ENCODE measurements at places on chromosomes 7 and 10.

DNA sequence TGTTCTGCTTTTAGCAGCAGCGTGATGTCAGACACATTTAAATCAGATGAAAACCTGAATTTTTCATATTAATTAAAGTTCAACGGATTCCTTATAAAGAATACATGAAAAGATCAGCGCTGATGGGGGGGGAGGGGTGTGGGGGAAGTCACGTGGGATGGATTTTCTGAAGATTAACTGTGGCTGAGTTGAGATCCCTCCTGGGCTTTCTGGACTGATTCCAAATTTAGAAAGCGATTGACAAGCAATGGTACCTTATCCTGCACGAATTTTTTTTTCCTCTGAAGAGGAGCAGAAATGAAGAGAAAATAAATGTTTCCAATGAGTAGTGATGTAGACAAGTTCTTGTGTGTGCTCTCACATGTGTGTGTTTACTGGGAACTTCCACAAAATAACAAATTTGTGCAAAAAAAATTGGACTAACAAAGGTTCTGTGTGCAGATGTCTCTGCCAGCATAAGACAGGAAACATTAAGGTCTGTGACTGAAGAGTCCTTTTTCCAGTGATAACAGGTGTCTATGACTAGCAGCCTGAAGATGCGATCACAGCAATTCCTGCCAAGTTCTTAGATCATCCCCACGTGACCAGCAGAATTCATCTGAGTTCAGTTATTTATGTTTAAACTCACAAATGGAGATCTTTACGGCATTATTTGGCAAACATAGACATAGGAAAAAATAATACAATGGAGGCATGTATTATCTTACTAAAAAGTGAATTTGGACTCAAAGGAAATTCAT, 585.2 kb upstream of the CELF2 start:
- no peak overlapping the region for H3K27ac ChIP-seq
- DNase-seq: no peak
- no peaks in the 10 kb centered on the region for H3K4me1 ChIP-seq
- H3K27me3 ChIP-seq: no peaks in the 10 kb centered on the region

- H3K4me1 ChIP-seq: no peaks in the 10 kb centered on the region
- no peak for DNase-seq
Observed at GRCh38 chr7:14828053-14828452, 74.5 kb downstream of the DGKB start.

GRCh38 chr7:45923818-45924217, 2.7 kb upstream of the IGFBP3 start:
- H3K4me3 ChIP-seq: no peak overlapping the region
- H3K4me1 ChIP-seq: peaks cover 37% of the 10 kb centered on the region
- no peak overlapping the region for H3K27ac ChIP-seq
- H3K27me3 ChIP-seq: peaks cover 49% of the 10 kb centered on the region
- DNase-seq: no peak

GRCh38 chr7:3301831-3302618, 973 bp downstream of the SDK1 start:
- peaks cover 63% of the 10 kb centered on the region for H3K27me3 ChIP-seq
- DNase-seq: no peak
- H3K4me3 ChIP-seq: peak overlapping the region; percentile 63
- H3K27ac ChIP-seq: no peak overlapping the region
- H3K36me3 ChIP-seq: no peaks in the 10 kb centered on the region

DNA sequence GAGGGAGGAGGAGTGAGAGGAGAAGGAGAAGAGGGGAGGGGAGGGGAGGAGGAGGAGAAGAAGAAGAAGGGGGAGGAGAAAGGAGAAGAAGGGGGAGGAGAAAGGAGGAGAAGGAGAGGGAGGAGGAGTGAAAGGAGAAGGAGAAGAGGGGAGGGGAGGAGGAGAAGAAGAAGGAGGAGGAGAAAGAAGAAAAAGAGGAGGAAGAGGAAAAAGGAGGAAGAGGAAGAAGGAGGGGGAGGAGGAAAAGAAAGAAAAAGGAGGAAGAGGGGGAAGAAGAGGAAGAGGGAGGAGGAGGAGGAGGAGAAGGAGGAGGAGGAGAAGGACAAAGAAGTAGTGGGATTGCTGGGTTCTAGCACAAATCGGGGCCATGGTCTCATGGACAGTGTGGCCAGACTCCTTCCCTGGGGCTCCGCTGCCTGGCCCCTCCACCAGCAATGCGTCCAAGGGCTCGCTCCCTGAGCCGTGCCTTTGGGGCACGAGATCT, 4.2 kb upstream of the MAFK start:
- H3K27me3 ChIP-seq: peaks cover 10% of the 10 kb centered on the region
- DNase-seq: no peak

- H3K4me3 ChIP-seq: no peak overlapping the region
- no peaks in the 10 kb centered on the region for H3K4me1 ChIP-seq
- no peaks in the 10 kb centered on the region for H3K36me3 ChIP-seq
- peaks cover 37% of the 10 kb centered on the region for H3K27me3 ChIP-seq
- H3K27ac ChIP-seq: no peak overlapping the region
Observed at GRCh38 chr10:100782461-100783244, 37.3 kb downstream of the PAX2 start.

DNA sequence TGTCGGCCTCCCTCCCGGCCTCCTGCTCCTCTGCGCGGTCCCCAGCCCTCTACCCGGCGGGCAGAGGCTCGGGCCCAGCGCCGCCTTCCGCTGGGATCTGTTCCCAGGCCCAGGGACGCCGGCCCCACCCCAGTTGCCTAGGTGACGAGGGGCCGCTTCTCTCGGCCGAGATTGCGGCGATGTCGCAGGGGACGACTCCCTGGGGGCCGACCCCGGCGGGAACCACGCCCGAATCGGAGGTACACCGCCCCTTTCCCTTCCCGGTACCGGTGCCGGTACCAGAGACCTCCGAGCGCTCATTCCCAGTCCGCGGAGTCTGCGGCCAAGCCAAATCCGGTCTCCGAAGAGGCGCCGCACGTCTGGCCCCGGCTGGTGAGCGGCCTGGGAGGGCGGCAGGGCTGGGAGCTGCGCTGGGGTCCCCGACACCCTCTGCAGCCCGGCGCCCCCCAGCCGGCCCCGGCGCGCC, at the start of gene CABCOCO1:
TSS of gene CABCOCO1 (plus strand) at position 136 of the 466 bp plus-strand sequence. CDS start at position 180, 44 bp downstream.
- no peaks in the 10 kb centered on the region for H3K4me1 ChIP-seq
- no peak for DNase-seq
- no peak within 1 kb of the TSS for H3K4me3 ChIP-seq
- peaks cover 33% of the 10 kb centered on the region for H3K27me3 ChIP-seq

GRCh38 chr7:88665892-88666514, 93.5 kb upstream of the ZNF804B start:
- no peaks in the 10 kb centered on the region for H3K36me3 ChIP-seq
- no peaks in the 10 kb centered on the region for H3K27me3 ChIP-seq
- H3K27ac ChIP-seq: no peak overlapping the region
- DNase-seq: no peak

- no peaks in the 10 kb centered on the region for H3K4me1 ChIP-seq
- H3K36me3 ChIP-seq: no peaks in the 10 kb centered on the region
- H3K27ac ChIP-seq: no peak overlapping the region
Observed at GRCh38 chr10:91617072-91617609, 15.7 kb downstream of the PPP1R3C start.

DNA sequence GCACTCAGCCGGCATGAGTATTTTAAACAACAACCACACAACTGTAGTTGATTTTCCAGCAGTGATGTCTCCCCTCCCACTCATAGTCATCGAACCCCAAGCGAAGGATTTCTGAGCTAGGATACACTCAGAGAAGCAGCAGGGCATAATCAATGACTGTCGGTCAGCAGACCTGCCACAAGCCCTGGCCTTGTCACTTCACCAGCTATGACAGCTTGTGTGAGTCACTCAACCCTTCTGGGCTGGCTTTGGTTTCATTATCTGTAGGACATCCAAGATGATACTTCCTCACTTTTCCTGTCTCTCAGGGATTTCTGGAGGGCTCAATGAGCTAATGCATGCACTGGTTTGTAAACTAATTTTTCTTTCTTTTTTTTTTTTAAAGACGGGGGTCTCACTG, 22.0 kb upstream of the UBE3C start:
- H3K27me3 ChIP-seq: peaks cover 4% of the 10 kb centered on the region
- DNase-seq: no peak
- no peak overlapping the region for H3K4me3 ChIP-seq
- H3K36me3 ChIP-seq: no peaks in the 10 kb centered on the region
- no peak overlapping the region for H3K27ac ChIP-seq

- no peak for DNase-seq
- H3K4me1 ChIP-seq: peaks cover 21% of the 10 kb centered on the region
- H3K36me3 ChIP-seq: no peaks in the 10 kb centered on the region
- H3K4me3 ChIP-seq: no peak overlapping the region
- no peak overlapping the region for H3K27ac ChIP-seq
Observed at GRCh38 chr7:116670409-116671015, 1.5 kb upstream of the MET start.

GRCh38 chr10:107433605-107434004, 269.1 kb upstream of the SORCS1 start:
- no peak overlapping the region for H3K4me3 ChIP-seq
- H3K36me3 ChIP-seq: no peaks in the 10 kb centered on the region
- H3K4me1 ChIP-seq: no peaks in the 10 kb centered on the region
- no peak overlapping the region for H3K27ac ChIP-seq

- H3K4me3 ChIP-seq: no peak overlapping the region
- DNase-seq: no peak
- H3K27ac ChIP-seq: no peak overlapping the region
- peaks cover 6% of the 10 kb centered on the region for H3K4me1 ChIP-seq
- no peaks in the 10 kb centered on the region for H3K36me3 ChIP-seq
Observed at GRCh38 chr10:30241422-30242110, 107.5 kb downstream of the MTPAP start.

- H3K36me3 ChIP-seq: peaks cover 21% of the 10 kb centered on the region
- no peak overlapping the region for H3K4me3 ChIP-seq
- H3K27ac ChIP-seq: no peak overlapping the region
Observed at GRCh38 chr10:8163824-8164223, 109.3 kb downstream of the GATA3 start.

DNA sequence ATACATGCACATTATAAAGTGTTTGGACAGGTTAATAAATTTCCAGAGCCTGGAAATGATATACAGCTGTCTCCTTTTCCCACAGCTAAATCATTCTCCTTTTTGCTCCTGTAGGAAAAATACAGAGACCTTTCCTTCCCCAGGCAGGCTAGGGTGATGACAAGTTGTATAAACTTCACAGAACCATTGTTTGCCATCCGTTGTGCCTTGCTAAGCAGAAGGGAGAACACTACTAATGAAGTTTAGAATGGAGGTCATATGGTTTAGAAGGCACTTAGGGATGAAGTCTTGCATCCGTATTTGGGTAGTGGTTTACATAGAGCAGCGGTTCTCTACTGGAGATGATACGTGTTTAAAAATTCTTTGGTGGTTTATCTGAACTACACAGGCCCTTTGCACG, 46.0 kb downstream of the NAMPT start:
- H3K4me3 ChIP-seq: no peak overlapping the region
- H3K4me1 ChIP-seq: no peaks in the 10 kb centered on the region
- DNase-seq: no peak
- H3K27me3 ChIP-seq: no peaks in the 10 kb centered on the region
- no peak overlapping the region for H3K27ac ChIP-seq
- no peaks in the 10 kb centered on the region for H3K36me3 ChIP-seq

DNA sequence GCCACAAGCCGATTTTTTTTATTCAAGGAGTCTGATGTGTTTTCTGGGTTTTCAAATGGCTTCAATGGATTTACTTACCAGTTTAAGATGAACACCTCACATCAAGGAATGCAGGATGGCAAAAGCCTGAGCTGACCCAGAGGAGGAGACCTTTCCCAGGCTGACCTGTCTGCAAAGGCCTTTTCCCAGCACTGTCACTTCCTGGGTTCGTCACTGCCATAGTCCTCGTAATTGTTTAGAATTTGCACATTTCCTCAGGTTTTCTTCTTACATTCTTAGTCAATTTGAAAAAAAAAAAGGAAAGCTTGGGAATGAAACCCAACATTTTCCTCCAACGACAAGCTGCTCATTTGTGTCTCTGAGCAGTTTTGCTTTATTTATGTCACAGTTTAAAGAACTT, 42.0 kb downstream of the PTER start:
- DNase-seq: no peak
- no peaks in the 10 kb centered on the region for H3K27me3 ChIP-seq
- no peak overlapping the region for H3K27ac ChIP-seq
- peaks cover 3% of the 10 kb centered on the region for H3K4me1 ChIP-seq
- no peak overlapping the region for H3K4me3 ChIP-seq

GRCh38 chr10:121168545-121169216, 317.5 kb downstream of the WDR11 start:
- H3K4me3 ChIP-seq: no peak overlapping the region
- H3K27ac ChIP-seq: no peak overlapping the region
- no peaks in the 10 kb centered on the region for H3K27me3 ChIP-seq
- DNase-seq: no peak

DNA sequence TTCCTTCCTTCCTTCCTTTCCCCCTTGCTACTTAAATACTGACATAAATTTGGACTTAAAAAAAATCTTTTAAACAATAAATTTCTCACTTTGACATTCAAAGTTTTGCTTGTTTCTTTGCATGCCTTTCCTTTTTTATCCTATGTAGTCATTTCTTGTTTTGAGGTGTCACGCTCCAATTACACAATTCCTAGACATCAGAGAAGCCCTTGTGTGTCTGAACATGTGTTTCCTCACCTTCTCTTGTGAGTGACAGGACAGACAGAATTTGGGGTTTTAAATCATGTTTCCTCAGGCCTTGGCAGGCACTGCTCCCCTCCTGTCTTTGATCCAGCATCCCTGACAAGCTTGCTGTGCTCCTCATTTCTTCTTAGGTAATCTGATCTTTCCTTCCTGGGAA, 91.3 kb downstream of the CYTH3 start:
- no peaks in the 10 kb centered on the region for H3K36me3 ChIP-seq
- H3K27ac ChIP-seq: no peak overlapping the region
- no peak overlapping the region for H3K4me3 ChIP-seq
- no peaks in the 10 kb centered on the region for H3K4me1 ChIP-seq
- no peak for DNase-seq
- no peaks in the 10 kb centered on the region for H3K27me3 ChIP-seq
